ENCODE measurements at places on chromosomes 2 and 18.

GRCh38 chr2:32425719-32426141 is 68.9 kb downstream of the BIRC6 start:
- DNase-seq, result no peak

DNA sequence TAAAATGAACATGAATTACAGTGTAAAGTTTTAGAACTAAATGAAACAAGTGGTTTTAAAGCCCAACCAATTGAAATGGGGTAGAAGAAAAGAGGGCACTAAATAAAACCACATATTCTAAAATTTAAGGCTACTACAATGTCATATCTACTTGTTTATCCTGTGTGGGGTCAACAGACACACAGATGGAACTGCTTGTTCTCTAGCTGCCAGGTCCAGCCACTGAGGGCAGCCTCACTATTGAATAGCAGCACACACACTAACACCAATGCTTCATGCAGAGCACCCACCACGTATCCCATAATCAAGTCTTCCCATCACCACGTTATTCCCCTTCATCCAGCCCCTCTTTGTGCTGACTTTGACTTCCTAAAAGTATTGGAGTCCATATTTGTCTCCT is 88.1 kb downstream of the SPIRE1 start:
- DNase-seq, result no peak

DNA sequence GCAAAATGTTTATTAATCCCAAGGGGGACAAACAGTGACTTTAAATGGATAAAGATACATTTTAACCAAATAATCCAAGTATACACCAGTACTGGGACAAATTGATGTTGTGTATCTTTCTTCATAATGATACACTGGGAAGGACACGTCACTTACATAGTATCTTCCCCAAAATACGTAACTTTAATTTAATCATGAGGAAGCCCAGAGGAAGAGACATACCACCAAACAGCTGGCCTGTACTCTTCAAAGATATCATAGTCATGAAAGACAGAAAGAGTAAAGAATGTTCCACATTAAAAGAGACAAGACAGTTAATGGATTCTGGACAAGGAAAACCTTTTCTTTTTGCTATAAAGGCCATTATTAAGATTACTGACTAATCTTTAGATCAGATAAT is 37.1 kb downstream of the AGFG1 start:
- DNase-seq, result no peak

DNA sequence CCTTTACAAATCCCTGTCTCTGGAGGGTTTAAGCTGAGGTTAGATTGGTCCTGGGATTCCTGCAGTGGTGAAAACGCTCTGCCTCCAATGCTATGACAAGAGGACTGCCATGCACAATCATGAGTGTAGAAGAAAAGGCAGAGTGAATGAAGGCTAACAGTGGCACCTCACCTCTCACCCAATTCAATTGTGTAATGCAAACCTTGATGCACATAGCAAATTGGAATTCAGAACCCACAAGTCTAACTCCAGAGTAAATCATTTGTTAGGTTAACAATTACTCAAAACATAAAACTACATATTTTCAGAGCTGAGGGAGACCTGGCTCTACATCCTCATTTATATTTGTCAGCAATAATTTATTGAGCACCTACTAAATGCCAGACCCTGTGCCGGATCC is 1.8 kb downstream of the TGFBRAP1 start:
- no peak for DNase-seq

DNA sequence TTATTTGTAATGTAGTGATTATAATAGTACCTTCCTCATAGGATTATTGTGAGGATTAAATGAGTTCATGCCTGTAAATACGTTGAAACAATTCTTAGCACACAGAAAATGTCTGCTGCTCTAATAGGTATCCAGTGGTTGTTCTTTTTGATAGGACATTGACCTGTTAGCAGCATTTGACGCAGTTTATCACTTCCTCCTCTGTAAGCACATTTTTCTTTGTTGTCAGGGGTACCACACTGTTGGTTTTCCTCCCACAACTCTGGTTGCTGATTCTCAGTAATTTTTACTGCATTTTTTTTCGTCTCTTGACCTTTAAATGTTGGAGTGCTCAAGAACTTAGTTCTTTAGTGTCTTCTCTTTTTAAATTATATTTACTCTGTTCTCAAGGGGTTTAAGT is 15.4 kb downstream of the PPM1B start:
- DNase-seq, result no peak

- no peak for DNase-seq
These were observed 2.4 kb downstream of the TTN start for GRCh38 chr2:178804791-178805190.

DNA sequence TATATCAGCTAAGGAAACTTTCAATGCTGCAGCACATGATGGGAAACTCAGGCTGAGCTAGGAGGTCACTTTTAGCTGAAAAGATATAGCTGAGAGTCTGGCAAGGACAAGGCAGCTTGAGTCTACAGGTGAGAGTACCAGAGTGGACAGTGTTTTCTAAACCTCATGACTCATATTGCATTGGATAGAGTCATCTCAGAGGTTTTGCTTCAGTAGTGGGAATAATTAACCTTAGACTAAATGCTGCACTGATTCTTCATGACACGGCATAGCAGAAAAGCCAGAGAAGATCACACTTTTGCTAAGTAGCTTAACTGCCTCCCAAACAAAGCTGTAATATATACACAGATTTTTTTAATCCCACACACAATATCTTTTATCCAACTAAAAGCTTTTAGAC is 865.0 kb upstream of the CDH2 start:
- no peak for DNase-seq

DNA sequence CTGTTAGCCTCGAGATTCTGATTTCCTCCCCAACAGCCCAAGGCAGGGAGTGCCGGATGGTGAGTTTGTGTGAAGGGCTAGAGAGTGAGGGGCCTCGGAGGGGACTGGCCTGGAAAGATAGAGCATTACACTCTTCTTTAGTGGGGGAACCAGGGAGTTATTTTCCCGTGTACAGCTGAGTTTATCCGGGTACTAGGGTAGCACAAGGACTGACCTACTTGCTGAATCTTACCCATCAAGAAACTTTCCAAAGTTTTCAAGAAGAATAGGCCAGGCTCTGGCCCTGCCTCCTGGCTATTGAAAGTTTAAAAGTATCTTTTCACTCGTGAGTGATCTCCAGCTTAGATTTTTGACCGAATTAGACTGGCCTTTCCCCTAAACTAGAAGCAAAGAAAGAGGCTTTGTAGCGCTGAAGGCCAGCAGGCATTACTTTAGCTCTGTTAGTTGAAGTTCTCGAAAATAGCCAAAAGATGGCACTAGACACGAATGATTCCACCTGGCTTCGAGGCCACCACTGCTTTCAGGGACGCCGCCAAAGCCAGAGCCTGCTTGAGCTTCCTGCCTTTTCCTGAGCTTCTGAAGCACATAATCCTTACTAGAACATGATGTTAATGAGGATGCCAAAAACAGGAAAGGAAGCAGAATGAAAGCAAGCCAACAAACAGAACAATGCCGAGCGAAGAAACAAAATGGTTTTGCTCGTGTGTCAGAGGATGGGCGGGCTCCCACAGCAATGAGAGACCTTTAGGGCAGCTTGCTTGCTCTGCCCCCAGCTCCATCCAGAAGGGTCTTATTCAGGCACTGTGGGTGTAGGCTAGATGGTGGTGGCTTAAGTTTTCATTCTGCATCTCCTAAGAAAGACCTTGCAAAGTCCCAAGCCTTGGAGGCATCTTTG is 55.8 kb downstream of the TSN start:
- peak; percentile 76 for DNase-seq

DNA sequence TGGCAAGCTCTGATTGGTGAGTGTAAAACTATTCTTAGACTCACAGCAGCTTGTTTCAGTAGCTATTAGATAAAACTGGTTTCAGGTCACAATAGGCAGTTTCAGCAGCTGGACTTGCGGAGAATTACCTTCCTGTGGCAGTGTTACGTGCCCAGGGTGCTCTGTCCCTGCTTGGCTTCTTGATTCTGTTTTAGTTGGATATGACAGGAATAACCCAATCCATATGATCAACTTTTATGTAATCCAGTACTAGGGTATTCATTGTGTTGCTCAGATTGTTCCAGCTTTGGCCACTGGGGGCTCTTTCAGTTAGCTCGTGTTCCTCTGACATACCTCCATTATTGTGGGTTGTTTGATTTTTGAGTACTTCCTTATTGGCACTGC is 43.1 kb downstream of the INPP4A start:
- DNase-seq, result no peak

- DNase-seq, result peak; percentile 89
These were observed 114.5 kb upstream of the STPG4 start for GRCh38 chr2:47269316-47270232.

- no peak for DNase-seq
These were observed 73.9 kb upstream of the TAF1B start for GRCh38 chr2:9769171-9770005.

GRCh38 chr2:94956797-94957391 is 68.6 kb upstream of the MAL start:
- DNase-seq, result no peak

DNA sequence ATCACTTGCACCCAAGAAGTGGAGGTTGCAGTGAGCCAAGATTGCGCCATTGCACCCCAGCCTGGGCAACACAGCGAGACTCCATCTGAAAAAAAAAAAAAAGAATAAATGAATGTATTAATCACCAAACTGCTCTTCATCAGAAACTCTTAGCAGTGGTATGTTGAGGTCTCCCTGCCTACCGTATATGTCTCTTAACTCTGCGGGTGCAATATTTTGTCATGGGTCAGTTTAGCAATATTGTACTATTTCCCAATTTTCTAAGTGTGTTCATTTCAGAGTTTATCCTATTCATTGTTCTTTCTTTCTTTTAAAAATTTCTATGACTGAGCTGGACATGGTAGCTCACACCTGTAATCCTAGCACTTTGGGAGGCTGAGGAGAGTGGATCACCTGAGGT is 37.9 kb upstream of the MAP4K3 start:
- DNase-seq, result no peak

DNA sequence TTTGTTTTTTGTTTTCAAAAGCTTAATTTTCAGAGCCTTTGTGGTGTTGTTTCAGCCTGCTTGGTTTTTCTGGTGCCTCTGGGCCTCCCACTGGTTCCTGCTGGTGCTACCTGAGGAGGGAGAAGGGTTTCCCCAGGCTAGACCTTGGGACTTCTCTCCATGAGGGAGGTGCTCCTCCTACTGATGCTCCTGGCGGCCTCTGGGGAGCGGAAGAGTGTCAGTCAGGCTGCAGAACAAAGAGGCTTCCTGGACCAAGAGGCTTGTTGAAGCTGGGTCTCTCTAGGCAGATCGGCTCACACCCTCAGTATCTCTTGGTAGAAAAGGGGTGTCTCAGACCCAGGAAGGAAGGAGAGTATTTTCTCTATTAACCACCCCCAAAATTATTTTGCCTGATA is 32.2 kb downstream of the RFX8 start:
- DNase-seq, result no peak

DNA sequence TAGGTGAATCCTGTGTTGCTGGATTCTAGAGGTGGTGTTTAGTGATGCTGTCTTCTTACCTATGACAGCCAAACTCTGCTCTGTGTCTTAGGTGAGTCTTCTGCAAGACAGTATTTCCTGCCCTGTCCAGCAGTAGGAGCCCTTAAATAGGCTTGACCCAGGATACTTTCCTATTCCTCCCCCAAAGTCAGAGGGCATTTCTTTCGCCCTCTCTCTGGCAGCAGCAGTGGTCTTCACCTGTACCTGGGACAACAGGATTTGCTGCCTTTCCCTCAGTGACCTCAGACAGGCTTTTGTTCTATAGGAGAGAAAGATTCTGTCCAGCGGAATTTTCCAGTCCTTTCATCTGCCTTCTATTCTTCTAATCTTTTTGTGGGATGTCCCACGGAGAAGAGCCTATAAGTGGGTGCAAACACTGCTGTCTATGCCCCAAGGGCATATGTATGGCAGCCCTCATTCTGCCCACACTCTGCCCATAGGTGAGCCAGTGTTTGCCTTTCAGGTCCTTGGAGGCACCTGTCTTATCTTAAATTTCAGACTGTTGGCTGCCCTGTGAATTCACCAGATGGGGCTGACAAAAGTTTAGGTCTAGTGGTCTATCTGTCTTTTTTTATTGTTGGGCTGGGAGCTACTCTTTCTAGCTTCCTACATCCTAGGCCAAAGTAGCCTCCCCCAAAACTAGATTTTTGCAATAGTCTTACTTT is 177.3 kb upstream of the SPOPL start:
- DNase-seq, result no peak

- no peak for DNase-seq
These were observed 61.3 kb upstream of the RAPGEF4 start for GRCh38 chr2:172674034-172674967.

GRCh38 chr2:98216616-98217015 is 129.6 kb upstream of the CNGA3 start:
- no peak for DNase-seq

- DNase-seq, result no peak
These were observed 1.4 kb downstream of the SP110 start for GRCh38 chr2:230218421-230218820.

GRCh38 chr2:231785822-231786176 is 446 bp upstream of the COPS7B start:
- no peak for DNase-seq

DNA sequence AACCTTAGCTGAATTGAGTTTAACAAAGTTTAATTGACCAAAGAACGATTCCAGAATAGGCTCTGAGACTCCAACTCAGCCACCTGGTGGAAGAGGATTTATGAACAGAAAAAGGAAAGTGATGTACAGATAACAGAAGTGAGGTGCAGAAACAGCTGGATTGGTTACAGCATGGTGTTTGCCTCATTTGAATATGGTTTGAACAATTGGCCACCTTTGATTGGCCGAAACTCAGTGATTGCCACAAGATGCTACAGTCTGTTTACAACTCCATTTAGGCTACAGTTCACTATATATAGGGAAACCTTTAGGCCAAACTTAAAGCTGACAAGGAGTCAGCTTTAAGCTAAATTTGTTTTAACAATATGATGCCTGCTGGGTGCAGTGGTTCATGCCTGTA is 28.1 kb upstream of the SLC35G4 start:
- no peak for DNase-seq

DNA sequence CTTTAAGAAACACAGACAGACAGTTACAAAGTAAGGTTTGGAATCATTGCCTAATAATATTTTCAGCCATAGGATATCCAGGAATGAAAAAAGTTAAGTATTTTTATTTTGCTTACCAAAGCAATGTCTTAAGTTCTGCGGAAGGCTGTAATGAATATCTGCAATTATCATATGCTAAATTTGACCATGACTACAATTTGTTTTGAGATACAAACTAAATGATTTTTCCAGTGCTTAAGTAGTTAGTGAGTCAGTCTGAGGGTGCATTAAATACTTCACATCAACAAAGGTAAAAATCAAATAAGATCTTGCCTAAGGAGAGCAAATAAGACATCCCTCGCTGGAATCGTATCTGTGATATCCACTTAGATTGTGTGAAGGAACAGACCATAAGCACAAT is 250.0 kb downstream of the CD226 start:
- DNase-seq, result no peak

- no peak for DNase-seq
These were observed 2.5 kb upstream of the ANKRD39 start for GRCh38 chr2:96860065-96861029.

DNA sequence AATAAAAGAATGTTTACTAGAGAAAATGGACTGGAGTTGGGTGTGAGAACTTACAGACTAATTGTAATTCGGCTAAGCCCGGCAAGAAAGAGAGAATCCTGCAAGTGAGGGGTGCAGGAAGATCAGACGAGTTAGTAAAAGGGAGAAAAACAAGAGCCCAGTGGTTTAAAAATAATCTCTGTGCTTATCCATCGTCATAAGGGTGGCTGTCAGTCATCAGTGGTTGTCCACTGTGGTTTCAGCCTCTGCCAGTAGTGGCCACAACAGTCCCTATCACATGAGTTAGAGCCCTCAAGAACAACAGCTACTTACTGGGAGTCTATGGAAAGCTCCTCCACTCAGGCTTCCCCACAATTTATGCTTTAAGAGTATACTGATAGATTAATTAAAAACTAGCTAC is 239.8 kb downstream of the SETBP1 start:
- no peak for DNase-seq

- no peak for DNase-seq
These were observed 20.1 kb upstream of the SMAD2 start for GRCh38 chr18:47950511-47950910.

Data from right atrium auricular region (tissue), 2 donors.